ENCODE measurements at places on chromosomes 7 and 10. TPM values are rescaled to one million over a fixed set of nuclear protein-coding genes. Genes with fewer than 3 reads are reported as not detected.

NKX2-3 gene
- total RNA-seq = 0.15 TPM

STOX1 gene
- total RNA-seq = 17.3 TPM

CLCN1 gene
- not detected for total RNA-seq

PTPRZ1 gene
- total RNA-seq = 36.9 TPM

DNA sequence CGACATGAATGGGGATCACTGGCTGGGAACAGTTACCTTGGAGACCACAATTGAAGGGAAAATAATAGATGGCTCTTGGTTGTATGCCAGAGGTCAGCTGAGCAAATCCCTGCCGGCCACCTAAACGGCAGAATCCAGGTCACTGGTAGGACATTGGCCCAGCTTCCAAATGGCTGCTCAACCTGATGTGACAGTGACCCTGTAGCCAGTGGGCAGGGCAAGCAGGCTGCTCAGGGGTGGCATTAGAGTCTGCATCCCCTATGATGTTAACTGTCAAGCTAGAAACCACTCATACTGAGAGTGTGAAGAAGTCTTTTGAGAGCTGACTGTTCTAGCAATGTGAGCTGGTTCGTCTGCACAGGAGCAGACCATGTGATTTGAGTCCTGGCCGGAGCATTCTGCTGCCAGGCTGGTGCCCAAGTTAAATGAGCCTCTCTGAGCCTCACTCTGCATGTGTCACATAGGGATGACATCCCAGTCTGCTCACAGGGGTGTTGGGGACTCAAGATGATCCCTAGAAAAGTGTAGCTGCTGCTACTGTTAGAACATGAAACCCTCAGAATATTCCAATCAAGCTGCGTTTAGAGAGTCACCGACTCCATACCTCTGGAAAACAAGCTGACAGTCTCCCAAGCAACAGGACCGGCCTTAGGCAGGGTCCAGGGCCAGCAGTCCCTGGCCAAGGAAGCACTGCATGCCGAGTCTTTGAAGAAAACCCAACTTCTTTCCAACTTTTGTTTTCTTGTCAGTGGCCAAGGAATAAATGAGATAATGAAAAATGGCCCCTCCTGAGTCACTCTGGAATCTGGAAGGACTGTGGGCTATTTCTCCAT, 69.7 kb downstream of the VWA2 start:
- no peak for DNase-seq

- no peak for DNase-seq
Observed at GRCh38 chr7:97351488-97351887, 234.0 kb downstream of the SDHAF3 start.

GRCh38 chr10:3750006-3750816, 34.8 kb downstream of the KLF6 start:
- DNase-seq = no peak

GRCh38 chr10:32911285-32912016, 46.6 kb downstream of the ITGB1 start:
- no peak for DNase-seq
